ENCODE measurements at places on chromosomes 3 and 15. TPM values are rescaled to one million over a fixed set of nuclear protein-coding genes. Genes with fewer than 3 reads are reported as not detected.

Gene TMC3
- total RNA-seq: not detected

Gene ZNF710
- total RNA-seq: 26.5 TPM

Gene SLC24A5
- total RNA-seq: not detected

GRCh38 chr3:159185443-159186050, 383.7 kb downstream of the MFSD1 start:
- H3K4me3 ChIP-seq: no peak overlapping the region
- no peaks in the 10 kb centered on the region for H3K27me3 ChIP-seq
- no peak for DNase-seq

DNA sequence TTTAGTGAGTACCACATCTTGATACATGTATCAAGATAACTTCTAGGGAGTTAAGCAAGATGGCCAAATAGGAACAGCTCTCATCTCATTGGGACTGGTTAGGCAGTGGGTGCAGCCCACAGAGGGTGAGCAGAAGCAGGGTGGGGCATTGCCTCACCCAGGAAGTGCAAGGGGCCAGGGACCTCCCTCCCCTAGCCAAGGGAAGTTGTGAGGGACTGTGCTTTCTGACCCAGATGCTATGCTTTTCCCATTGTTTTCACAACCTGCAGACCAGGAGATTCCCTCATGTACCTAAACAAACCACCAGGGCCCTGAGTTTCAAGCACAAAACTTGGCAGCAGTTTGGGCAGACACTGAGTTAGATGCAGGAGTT, 665.0 kb upstream of the CBLB start:
- no peak for DNase-seq
- H3K4me3 ChIP-seq: no peak overlapping the region
- no peaks in the 10 kb centered on the region for H3K27me3 ChIP-seq
- H3K36me3 ChIP-seq: no peaks in the 10 kb centered on the region
- H3K4me1 ChIP-seq: peaks cover 14% of the 10 kb centered on the region

- H3K4me1 ChIP-seq: peaks cover 6% of the 10 kb centered on the region
- H3K27me3 ChIP-seq: no peaks in the 10 kb centered on the region
- no peak overlapping the region for H3K4me3 ChIP-seq
- no peak overlapping the region for H3K27ac ChIP-seq
Measured at GRCh38 chr15:31235311-31236183, 91.1 kb upstream of the KLF13 start.

GRCh38 chr3:152113413-152113812, 155.3 kb upstream of the MBNL1 start:
- H3K27me3 ChIP-seq: no peaks in the 10 kb centered on the region
- H3K4me1 ChIP-seq: no peaks in the 10 kb centered on the region
- H3K36me3 ChIP-seq: no peaks in the 10 kb centered on the region

GRCh38 chr3:70736009-70736408, 423.6 kb upstream of the MDFIC2 start:
- H3K27ac ChIP-seq: no peak overlapping the region
- H3K36me3 ChIP-seq: no peaks in the 10 kb centered on the region
- H3K27me3 ChIP-seq: no peaks in the 10 kb centered on the region
- H3K4me1 ChIP-seq: no peaks in the 10 kb centered on the region
- no peak for DNase-seq
- no peak overlapping the region for H3K4me3 ChIP-seq

GRCh38 chr15:61115241-61115640, 113.9 kb downstream of the RORA start:
- no peaks in the 10 kb centered on the region for H3K27me3 ChIP-seq
- DNase-seq: no peak
- H3K27ac ChIP-seq: no peak overlapping the region
- H3K4me1 ChIP-seq: no peaks in the 10 kb centered on the region
- H3K4me3 ChIP-seq: no peak overlapping the region
- H3K36me3 ChIP-seq: no peaks in the 10 kb centered on the region

DNA sequence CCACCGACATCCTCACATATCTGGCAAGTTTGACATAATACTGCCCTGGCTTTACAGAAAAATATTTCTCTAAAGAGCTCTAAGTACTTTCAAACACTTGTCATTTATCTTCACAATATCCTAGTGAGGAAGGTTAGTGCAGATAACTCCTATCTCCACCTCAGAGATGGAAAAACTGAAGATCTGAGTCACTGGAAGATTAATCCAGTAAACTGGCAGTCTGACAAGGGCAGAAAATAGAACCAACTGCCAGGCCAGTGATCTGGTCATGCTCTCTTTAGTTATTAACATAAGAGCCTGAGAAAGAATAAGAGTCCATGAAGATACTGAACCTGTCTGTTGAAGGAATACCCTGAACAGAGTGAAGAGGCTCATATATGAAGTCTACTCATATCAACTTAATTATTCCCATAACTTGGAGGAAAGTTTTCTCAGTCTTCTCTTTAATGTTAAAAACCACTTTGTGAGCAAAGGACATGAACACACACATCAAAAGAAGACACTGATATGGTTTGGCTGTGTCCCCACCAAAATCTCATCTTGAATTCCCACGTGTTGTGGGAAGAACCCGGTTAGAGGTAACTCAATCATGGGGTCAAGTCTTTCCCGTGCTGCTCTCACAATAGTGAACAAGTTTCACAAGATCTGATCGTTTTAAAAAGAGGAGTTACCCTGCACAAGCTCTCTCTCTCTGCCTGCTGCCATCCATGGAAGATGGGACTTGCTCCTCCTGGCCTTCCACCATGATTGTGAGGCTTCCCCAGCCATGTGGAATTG, 61.4 kb downstream of the GOLIM4 start:
- no peaks in the 10 kb centered on the region for H3K4me1 ChIP-seq
- H3K27ac ChIP-seq: no peak overlapping the region
- no peaks in the 10 kb centered on the region for H3K27me3 ChIP-seq
- peaks cover 19% of the 10 kb centered on the region for H3K36me3 ChIP-seq

- DNase-seq: no peak
- no peaks in the 10 kb centered on the region for H3K27me3 ChIP-seq
- no peak overlapping the region for H3K27ac ChIP-seq
- peaks cover 7% of the 10 kb centered on the region for H3K4me1 ChIP-seq
- H3K36me3 ChIP-seq: peaks cover 57% of the 10 kb centered on the region
Measured at GRCh38 chr3:17013050-17013449, 128.3 kb downstream of the PLCL2 start.

- H3K36me3 ChIP-seq: no peaks in the 10 kb centered on the region
- DNase-seq: peak; percentile 66
- H3K27ac ChIP-seq: no peak overlapping the region
- H3K4me3 ChIP-seq: no peak overlapping the region
- H3K27me3 ChIP-seq: peaks cover 3% of the 10 kb centered on the region
- no peaks in the 10 kb centered on the region for H3K4me1 ChIP-seq
Measured at GRCh38 chr3:143951351-143951971, 20.2 kb upstream of the DIPK2A start.

- H3K27ac ChIP-seq: no peak overlapping the region
- H3K4me1 ChIP-seq: no peaks in the 10 kb centered on the region
- no peak overlapping the region for H3K4me3 ChIP-seq
- no peak for DNase-seq
Measured at GRCh38 chr3:107920538-107920937, 170.3 kb downstream of the CD47 start.

DNA sequence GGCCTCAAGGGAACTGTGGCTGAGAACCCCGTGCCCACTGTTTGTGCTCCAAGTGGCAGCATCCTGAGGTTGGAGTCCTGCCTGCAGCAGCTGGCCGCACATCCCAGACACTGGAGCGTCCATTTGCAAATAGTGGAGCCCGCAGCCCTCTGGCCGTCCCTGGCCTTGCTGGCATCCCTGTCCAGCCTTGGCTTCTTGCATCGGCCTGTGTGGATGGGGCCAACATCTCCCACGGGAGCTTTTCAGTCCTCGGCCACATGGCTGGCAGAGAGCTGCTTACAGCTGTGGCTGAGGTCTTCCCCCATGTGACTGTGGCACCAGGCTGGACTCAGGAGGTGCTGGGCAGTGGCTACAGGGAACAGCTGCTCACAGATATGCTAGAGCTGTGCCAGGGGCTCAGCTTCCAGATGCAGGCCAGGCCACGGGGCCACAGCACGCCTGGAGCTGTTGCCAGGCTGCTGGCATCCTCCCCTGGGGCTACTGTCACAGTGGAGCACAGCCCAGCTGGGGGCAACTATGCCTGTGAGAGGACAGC, 71.2 kb downstream of the FAM43A start:
- no peaks in the 10 kb centered on the region for H3K4me1 ChIP-seq
- H3K27me3 ChIP-seq: no peaks in the 10 kb centered on the region
- H3K27ac ChIP-seq: no peak overlapping the region
- DNase-seq: no peak
- H3K36me3 ChIP-seq: no peaks in the 10 kb centered on the region

Measured in natural killer cell (primary cell).